Stimulated activated CD4-positive, alpha-beta T cell treated with anti-CD3 and anti-CD28 coated beads, Interleukin-4, amount 100 ng/mL, for 4 hours (primary cell): ENCODE measurements at places on chromosomes 3 and 15.

DNA sequence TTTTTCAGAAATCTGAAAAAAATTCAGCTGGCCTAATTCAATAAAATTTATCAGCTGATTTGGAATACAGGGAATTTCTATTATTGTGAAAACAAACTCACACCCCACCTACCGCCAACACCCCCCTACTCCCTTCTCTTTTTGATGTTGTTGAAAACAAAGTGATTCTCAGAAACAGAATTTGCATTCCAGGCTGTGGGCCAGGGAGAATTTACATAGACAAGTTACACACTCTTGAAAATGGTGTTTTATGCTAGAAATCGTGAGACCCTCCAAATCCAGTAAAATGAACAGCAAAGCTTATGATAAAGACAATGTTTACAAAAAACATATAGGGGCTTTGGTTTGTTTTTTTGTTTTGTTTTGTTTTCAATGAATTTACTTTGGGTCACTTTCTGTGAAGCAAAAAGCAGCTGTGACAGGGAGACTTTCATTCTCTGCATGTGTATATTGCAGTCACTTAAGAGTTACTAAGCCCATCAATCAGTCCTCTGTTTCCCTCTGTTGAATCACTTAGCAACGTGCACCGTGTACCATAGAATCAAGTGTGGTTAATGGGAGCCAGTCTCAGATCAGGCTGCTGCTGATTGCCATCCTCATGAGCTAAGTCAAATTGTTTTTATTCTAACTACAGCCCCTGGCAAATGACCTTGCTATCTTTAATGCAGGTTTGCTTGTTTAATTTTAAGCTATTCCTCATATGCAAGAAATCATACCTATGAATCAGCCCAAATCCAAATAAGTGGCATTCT is 159.8 kb downstream of the ALCAM start:
- no peak for DNase-seq

GRCh38 chr3:46399557-46399956 is 7.3 kb downstream of the CCR5AS start:
- no peak for DNase-seq

DNA sequence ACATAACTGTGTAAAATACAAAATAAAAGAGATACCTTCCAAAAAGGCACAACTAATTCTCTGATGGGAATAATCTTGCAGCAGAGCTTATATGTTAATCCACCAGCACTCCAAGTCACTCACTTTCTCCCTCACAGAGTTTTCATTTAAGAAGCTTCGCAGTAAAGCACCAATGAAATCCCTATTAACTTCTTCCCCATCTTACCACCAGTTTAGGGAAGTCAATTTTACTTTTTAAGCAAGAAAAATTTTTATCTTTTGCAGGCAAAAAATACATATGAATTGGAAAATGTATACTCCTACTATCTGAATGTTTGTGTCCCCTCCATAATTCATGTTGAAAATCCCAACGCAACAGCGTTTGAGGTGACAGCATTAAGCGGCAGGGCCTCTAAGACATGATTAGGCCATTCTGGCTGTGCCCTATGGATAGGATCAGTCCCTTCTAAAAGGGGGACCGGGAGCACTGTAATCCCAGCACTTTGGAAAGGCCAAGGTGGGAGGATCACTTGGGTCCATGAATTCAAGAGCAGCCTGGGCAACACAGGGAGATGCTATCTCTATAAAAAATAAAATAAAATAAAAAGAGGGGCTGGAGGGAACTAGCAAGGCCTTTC is 435.8 kb downstream of the SHQ1 start:
- DNase-seq = no peak

DNA sequence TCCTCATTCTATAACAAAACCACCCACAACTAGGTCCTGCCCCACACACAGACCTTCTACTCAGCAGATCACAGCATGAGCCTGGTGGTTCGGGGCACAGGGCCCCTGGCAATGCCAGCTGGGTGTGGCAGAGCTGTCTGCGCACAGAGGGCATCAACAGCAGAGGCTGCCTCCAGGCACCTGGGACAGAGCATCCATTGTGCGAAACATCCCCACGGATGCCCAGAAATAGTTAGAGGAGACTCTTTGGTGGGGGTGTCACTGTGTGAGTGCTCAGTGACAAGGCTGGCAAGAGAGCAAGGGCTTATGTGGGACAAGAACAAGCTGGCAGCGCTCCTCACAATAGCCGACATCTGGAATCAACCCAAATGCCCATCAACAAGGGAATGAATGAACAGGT is 487.4 kb upstream of the PROK2 start:
- DNase-seq = no peak

- DNase-seq = no peak
These were observed 171.8 kb downstream of the WDR76 start for GRCh38 chr15:43998607-43999006.

GRCh38 chr15:84765675-84766074 is 17.3 kb downstream of the ZNF592 start:
- DNase-seq = no peak

DNA sequence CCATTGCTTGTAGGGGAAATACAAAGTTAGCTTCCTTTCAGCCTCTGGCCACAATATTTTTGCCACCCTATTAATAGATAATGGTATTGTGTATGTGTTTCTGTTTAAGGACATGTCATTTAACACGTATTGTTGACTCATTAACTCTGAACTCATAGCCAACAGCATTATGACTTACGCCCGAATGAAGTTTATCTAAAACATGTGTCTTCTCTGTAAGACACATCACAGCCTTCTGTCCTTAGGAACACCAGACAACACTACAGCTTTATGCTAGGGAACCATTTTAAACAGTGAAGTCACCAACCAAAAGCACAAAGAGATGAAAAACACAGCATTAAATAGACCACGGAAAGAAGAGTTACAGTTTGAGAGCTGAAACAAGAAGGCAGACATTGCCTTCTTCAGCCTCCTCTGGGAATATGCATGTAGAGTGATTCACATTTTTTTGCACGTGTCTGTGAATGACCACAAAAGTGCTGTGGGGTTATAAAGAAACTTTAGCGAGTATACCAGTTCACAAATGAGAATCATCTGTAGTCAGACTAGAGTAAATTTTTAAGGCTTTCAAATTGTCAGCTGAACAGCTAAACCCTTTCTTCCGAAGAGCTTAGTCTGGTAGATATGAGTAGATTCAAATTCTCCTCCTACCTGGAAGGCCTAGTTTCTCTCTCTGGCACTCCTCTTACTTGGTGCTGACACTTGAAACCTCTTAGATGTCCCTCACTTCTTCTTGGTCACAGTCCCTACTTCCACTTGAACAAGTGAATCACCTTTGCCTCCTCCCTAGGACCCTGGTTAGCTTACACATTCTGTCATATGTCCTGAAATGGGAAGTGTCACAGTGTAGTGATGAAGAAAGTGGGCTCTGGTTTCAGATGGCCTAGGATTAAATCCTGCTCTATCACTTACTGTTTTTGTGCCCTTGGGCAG is 32.2 kb downstream of the MCTP2 start:
- no peak for DNase-seq

- DNase-seq = no peak
These were observed 29.3 kb upstream of the MAGEF1 start for GRCh38 chr3:184741259-184741556.

DNA sequence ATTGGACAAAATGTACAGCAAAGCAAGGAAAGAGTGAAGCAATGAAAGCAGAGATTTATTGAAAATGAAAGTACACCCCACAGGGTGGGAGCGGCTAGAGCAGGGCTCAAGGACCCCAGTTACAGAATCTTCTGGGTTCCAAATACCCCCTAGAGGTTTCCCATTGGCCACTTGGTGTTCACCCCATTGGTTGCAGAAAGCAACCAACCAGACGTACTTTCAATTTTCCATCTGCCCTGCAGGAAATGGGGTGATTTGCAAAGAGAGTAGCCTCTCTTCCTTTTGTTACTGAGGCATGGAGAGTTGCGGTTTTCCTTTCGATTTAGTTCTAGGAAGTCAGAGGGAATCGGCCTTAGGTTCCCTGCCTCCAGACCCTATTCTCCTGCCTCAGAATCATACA is 2.4 kb downstream of the PML start:
- DNase-seq = peak; percentile 16

DNA sequence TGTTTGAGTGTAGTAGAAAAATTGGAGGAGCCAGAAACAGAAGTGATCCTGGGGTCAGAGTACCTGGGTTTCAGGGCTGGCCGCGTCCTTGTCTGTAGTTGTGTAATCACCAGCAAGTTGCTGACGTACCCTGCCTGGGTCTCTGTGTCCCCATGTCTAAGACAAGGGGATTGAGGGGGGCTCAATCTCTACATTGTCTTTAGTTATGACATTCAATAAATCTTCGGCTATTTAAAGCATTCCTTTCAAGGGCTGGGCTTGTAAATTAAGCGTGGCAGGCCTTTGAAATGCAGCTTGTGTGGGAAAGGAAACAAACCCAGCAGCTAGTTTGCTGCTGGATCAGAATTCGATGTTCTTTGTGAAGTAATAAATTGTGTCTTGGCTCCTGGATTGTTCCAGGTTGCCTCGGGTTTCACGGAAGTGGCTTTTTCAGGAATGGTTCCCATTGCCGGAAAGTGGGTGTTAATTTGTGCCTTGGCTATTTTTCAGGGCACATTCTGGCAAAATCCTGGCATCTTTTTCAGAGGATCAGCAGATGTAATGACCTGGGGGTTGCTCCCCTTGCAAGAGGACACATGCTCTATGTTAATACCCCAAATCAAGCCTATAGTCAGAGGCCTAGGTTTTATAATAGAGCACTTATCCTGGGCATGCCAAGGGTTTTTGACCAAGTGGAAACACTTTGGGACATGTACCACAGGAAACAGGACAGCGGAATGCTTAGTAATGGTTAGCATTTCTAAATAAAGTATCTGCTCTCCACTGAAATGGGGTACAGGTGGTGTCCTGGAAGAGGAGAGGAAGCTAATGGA is 294.8 kb upstream of the NR2E3 start:
- no peak for DNase-seq

- DNase-seq = no peak
These were observed 193.0 kb upstream of the GOLIM4 start for GRCh38 chr3:168288511-168289401.

GRCh38 chr3:139088462-139089324 is 44.0 kb upstream of the PRR23C start:
- DNase-seq = no peak

DNA sequence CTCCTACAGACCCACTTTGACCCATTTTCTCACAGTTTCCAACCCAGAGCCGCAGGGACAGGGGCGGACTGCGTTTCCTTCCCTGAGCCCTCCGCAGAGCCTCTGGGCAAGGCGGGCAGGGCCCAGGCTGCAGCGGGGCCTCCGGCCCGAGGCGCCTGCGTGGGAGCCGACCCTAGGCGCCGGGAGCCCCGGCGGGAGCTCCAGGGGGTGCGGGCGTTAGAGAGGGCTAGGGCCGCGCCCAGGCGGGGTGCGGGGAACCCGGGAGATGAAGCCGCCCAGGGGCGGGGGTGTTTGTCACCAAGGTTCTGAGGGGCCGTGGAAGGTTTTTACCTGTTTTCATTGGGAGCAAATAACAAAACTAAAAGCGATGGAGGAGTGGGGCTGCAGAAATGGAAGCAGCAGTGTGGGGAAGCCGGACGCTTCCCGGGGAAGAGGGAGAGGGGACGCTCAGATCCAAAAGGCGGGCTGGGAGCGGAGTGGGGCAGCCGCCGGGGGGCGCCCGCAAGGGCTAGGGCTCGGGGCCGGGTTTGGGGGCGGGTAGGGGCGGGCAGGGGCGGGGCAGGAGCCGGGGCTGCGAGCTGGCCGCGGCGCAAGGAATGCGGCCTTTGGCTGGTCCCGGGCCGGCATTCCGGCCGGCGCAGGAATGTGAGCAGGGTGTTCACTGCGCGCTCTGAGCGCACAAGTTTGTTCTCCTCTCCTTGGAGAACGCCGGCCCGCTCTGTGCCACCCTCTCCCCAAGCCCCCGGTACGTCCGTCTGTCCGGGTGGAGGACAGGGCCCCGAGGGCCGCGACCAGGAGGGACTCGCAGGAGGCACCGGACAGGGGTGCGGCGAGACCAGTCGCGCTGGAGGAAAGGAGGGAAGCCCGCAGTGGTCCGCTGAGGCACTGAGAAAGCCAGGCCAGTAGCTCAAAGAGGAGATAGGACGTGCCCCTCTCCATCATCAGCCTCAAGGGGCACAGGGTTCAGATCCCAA is 61.1 kb downstream of the AMOTL2 start:
- no peak for DNase-seq

- DNase-seq = no peak
These were observed 469.2 kb downstream of the CNTN3 start for GRCh38 chr3:74145277-74145676.

DNA sequence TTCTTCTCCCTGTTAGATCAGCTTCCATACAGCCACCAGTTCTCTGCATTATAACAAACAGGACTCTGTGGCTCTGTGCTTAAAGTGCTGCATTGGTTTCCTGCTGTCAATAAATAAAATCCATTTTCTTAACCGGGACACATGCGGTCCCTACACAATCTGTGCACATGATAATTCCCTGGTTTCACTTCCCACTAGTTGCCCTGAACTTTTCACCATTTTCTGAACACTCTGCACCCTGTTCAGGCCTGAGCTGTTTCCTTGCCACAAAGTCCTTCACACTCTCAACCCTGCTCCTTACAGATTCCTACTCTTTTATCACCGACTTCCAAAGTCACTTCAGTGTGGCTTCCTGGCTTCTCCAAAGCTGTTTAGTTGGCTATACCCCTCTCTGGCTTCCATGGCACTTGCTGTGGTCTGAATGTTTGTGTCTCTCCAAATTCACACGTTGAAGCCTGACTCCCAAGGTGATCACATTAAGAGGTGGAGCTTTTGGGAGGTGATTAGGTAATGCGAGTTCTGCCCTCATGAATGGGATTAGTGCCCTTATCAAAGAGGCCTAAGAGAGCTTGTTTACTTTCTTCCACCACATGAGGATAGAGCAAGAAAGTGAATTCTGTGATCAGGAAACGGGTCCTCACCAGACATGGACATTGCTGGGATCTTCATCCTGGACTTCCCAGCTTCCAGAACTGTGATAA is 233.4 kb downstream of the CHST2 start:
- no peak for DNase-seq

DNA sequence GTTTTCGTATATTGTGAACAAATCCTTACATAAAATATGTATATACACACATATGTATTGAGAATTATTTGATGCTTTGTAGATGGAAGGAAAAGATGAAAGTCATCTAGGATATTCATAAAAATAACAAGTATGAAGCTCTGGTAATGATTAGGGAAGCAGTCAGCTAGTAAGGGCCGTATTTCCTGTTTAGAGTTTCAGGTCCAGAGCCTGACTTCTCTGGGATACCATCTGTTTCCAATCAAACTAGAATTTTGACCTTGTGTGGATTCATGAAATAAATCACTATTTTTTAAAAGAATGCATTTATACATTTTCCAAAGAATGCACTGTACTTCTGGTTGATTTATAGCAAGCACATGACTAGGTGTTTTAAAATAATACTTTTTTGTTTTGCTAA is 156.1 kb upstream of the CGNL1 start:
- no peak for DNase-seq
